ENCODE measurements at places on chromosomes 5 and 9. TPM values are rescaled to one million over a fixed set of nuclear protein-coding genes. Genes with fewer than 3 reads are reported as not detected.

- H3K27me3 ChIP-seq = no peaks in the 10 kb centered on the region
- H3K4me3 ChIP-seq = peak overlapping the region; percentile 36
- DNase-seq = peak; percentile 63
- peaks cover 38% of the 10 kb centered on the region for H3K4me1 ChIP-seq
- peak overlapping the region; percentile 83 for H3K27ac ChIP-seq
- H3K36me3 ChIP-seq = no peaks in the 10 kb centered on the region
These were observed 141.1 kb upstream of the SLC12A2 start for GRCh38 chr5:127942246-127943060.

- no peak overlapping the region for H3K4me3 ChIP-seq
- peak overlapping the region; percentile 95 for H3K27ac ChIP-seq
- H3K4me1 ChIP-seq = peaks cover 25% of the 10 kb centered on the region
- H3K36me3 ChIP-seq = peaks cover 16% of the 10 kb centered on the region
- H3K27me3 ChIP-seq = no peaks in the 10 kb centered on the region
These were observed 13.5 kb downstream of the PCDH1 start for GRCh38 chr5:141864371-141865370.

- no peak for DNase-seq
- H3K4me3 ChIP-seq = no peak overlapping the region
- H3K27ac ChIP-seq = no peak overlapping the region
- no peaks in the 10 kb centered on the region for H3K36me3 ChIP-seq
These were observed 104.0 kb upstream of the SARDH start for GRCh38 chr9:133842174-133842573.

GRCh38 chr5:56405116-56405908 lies 172.2 kb upstream of the ANKRD55 start:
- H3K36me3 ChIP-seq = no peaks in the 10 kb centered on the region
- H3K4me1 ChIP-seq = peaks cover 7% of the 10 kb centered on the region
- no peak overlapping the region for H3K27ac ChIP-seq
- no peak overlapping the region for H3K4me3 ChIP-seq

Gene MVB12B
- 7.2 TPM for total RNA-seq

DNA sequence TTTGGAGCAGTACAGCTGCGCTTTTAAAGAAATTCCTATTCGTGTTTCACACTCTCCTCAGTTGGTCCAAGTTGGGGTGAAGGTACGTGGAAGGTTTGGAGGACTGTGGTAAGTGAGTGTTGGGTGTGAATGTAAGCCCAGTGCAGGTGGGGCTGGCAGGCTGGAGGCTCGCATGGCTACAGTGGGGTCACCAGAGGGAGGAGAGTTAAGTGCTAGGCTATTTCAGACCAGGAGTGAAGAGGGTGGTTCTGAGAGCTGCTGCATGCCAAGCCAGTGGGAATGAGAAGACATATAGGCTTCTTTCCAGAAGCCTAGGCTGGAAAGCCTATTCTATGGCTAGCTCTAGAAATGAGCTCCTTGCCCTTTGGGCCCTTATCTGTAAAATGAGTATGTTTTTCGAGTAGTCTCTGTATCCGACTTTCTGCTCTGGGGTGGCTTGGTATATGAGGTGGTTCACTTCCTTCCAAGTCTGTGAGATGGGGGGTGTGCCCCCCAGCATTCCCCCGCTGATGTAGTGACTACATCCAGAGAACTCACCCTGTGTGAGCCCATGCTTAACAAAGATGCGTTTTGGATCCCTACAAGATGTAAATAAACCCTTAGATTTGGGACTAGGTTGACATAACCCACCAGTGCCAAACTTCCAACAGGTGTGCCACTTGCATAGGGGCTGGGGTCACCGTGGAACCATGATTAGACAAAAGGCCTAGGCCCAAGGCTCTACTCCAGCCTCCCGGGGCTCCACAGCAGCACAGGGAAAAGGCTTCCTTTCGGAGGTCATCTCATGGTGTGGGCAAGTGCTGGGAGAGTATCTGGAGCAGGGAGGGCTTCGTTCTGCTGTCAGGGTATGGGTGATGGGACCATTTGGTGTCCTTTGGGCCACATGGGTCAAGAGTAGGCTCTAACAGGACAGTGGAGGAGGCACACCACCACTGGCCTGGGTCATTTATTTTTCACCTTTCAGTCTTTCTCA lies 2.6 kb downstream of the TCF7 start:
- no peak overlapping the region for H3K27ac ChIP-seq
- H3K36me3 ChIP-seq = no peaks in the 10 kb centered on the region
- DNase-seq = no peak
- peaks cover 2% of the 10 kb centered on the region for H3K4me1 ChIP-seq

Gene PCDHB9
- total RNA-seq = 0.73 TPM

Gene SMC5
- total RNA-seq = 15.1 TPM

- no peak overlapping the region for H3K27ac ChIP-seq
- peaks cover 39% of the 10 kb centered on the region for H3K4me1 ChIP-seq
- no peak overlapping the region for H3K4me3 ChIP-seq
- no peaks in the 10 kb centered on the region for H3K36me3 ChIP-seq
These were observed 10.0 kb downstream of the MEF2C start for GRCh38 chr5:88872971-88873370.

Gene RPL12
- total RNA-seq = 1,417 TPM

Gene SHLD3
- total RNA-seq = 1.4 TPM

Gene IL5
- not detected for total RNA-seq

Gene SPATA31D1
- not detected for total RNA-seq

DNA sequence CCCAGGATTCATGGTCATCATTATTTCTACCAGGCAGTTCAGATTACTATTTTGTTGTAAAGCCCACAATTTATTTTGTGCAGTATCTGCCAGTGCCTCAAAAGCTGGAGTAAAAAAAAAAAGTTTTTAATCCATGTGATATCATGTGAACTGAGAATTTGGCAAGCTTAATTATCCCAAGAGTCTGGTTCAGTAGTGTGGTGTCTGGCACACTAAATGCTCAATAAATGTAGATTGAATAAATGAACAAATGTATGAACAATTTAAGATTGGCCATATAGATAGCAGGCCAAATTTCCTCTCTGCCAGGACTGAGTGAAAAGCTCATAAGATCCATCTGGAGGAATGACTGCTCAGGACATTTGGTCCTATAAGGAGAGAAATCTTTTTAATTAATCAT lies 533.0 kb downstream of the TLE1 start:
- no peaks in the 10 kb centered on the region for H3K36me3 ChIP-seq
- no peak overlapping the region for H3K27ac ChIP-seq
- H3K4me1 ChIP-seq = no peaks in the 10 kb centered on the region
- DNase-seq = no peak
- no peaks in the 10 kb centered on the region for H3K27me3 ChIP-seq

- H3K4me1 ChIP-seq = no peaks in the 10 kb centered on the region
- no peak overlapping the region for H3K27ac ChIP-seq
- H3K4me3 ChIP-seq = no peak overlapping the region
- no peaks in the 10 kb centered on the region for H3K27me3 ChIP-seq
- H3K36me3 ChIP-seq = no peaks in the 10 kb centered on the region
- DNase-seq = no peak
These were observed 99.0 kb downstream of the CDH12 start for GRCh38 chr5:22754155-22754554.

- no peaks in the 10 kb centered on the region for H3K36me3 ChIP-seq
- no peak overlapping the region for H3K27ac ChIP-seq
- no peak overlapping the region for H3K4me3 ChIP-seq
- DNase-seq = no peak
- H3K27me3 ChIP-seq = 0 out of 2 replicates have a peak, but pooled peaks cover 13% of the 10 kb centered on the region
These were observed 356.6 kb upstream of the C9orf72 start for GRCh38 chr9:27929841-27930240.

GRCh38 chr9:94926431-94926800 lies 199.9 kb downstream of the AOPEP start:
- H3K27ac ChIP-seq = no peak overlapping the region
- H3K27me3 ChIP-seq = no peaks in the 10 kb centered on the region
- no peak overlapping the region for H3K4me3 ChIP-seq
- DNase-seq = no peak
- peaks cover 36% of the 10 kb centered on the region for H3K4me1 ChIP-seq
- H3K36me3 ChIP-seq = no peaks in the 10 kb centered on the region

GRCh38 chr9:37486616-37487548 lies 1.1 kb downstream of the POLR1E start:
- peak overlapping the region; percentile 90 for H3K4me3 ChIP-seq
- DNase-seq = peak; percentile 62
- peaks cover 24% of the 10 kb centered on the region for H3K4me1 ChIP-seq
- peak overlapping the region; percentile 8 for H3K27ac ChIP-seq
- H3K27me3 ChIP-seq = no peaks in the 10 kb centered on the region
- H3K36me3 ChIP-seq = peaks cover 17% of the 10 kb centered on the region

Gene PCDHGC4
- total RNA-seq = 1.5 TPM

DNA sequence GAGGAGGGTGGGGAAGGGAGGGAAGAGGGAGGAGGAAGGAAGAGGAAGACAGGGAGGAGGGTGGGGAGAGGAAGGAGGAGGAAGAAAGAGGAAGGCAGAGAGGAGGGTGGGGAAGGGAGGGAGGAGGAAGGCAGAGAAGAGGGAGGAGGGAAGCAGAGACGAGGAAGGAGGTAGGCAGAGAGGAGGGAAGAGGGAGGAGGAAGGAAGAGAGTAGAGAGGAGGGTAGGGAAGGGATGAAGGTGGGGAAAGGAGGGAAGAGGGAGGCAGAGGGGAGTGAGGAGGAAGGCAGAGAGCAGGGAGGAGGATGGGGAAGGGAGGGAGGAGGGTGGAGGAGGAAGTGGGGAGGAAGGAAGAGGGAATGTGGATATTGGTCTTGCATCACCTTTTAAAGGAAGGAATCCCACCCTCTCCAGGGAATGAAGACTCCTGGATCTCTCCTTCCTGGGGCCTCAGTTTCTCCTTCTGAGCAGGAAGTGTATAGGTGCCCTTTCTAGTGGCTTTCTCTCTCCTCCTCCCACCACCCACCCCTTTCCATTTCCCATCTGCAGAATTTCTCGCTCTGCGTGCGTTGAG lies 188.9 kb upstream of the ZNF618 start:
- H3K27ac ChIP-seq = no peak overlapping the region
- H3K36me3 ChIP-seq = no peaks in the 10 kb centered on the region
- no peak overlapping the region for H3K4me3 ChIP-seq
- no peak for DNase-seq

DNA sequence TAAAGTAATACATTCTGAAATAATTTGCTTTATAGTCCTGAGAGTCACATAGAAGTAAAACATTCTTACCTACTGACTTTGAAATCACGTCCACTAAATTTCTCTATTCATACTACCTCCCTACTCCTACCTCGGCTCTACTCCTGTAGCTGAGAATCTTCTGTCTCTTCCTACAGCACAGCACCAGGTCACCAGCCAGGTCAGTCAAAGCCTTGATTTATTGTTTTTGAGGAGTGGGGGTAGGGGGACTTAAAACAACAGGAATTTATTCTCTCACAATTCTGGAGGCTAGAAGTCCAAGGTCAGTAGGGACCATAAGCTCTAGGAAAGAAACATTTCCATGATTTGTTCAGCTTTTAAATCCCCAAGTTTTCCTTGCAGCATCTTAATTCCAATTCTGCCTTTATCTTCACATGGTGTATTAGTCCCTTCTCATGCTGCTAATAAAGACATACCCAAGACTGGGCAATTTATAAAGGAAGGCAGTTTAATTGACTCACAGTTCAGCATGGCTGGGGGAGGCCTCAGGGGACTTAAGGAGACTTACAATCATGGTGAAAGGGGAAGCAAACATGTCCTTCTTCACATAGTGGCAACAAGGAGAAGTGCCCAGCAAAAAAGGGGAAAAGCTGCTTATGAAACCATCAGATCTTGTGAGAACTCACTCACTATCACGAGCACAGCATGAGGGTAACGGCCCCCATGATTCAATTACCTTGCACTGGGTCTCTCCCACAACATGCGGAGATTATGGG lies 49.6 kb upstream of the CCNG1 start:
- H3K36me3 ChIP-seq = no peaks in the 10 kb centered on the region
- no peak overlapping the region for H3K4me3 ChIP-seq
- no peaks in the 10 kb centered on the region for H3K27me3 ChIP-seq
- no peak for DNase-seq
- H3K4me1 ChIP-seq = no peaks in the 10 kb centered on the region
- H3K27ac ChIP-seq = no peak overlapping the region

DNA sequence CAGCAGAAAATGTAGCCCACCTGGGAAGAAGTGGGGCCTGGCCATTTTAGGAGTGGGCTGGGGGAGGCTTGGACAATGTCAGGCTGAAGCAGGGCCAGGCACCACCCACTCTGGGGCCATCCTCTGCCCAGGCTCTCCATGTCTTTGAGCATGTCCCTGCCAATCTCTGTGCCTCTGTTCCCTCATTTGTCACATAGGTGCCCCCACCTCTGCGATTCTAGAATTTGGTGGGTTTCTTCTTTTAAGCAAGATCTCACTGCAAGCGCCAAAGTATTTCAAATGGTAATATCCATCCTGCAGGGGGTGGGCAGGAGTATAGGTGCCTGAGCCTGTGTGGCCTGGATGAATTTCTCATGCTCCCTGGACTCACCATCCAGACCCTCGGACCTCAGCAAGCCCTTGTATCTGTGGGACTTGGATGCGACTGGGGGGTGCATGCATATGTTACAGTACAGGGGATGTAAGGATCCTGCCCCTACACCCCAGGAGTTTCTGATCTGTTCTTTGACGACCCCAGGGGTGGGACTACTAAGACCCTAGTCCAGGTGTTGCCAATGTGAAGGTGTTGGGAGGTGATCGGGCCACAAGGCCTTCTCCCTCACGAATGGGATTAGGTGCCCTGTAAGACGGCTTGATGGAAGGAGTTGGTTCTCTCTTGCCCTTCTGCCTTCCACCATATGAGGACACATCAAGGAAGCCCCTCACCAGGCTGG lies 4.3 kb downstream of the CD74 start:
- no peaks in the 10 kb centered on the region for H3K4me1 ChIP-seq
- no peak for DNase-seq
- no peaks in the 10 kb centered on the region for H3K27me3 ChIP-seq
- H3K27ac ChIP-seq = no peak overlapping the region
- no peak overlapping the region for H3K4me3 ChIP-seq

Gene EGFLAM
- total RNA-seq = not detected

Gene CDH6
- 1.8 TPM for total RNA-seq

- no peak for DNase-seq
- no peaks in the 10 kb centered on the region for H3K4me1 ChIP-seq
- H3K4me3 ChIP-seq = no peak overlapping the region
- no peaks in the 10 kb centered on the region for H3K27me3 ChIP-seq
- no peaks in the 10 kb centered on the region for H3K36me3 ChIP-seq
- no peak overlapping the region for H3K27ac ChIP-seq
These were observed 74.5 kb upstream of the APC start for GRCh38 chr5:112663146-112663545.

Gene EMB
- 5.4 TPM for total RNA-seq

Gene CKS2
- total RNA-seq = 146 TPM

DNA sequence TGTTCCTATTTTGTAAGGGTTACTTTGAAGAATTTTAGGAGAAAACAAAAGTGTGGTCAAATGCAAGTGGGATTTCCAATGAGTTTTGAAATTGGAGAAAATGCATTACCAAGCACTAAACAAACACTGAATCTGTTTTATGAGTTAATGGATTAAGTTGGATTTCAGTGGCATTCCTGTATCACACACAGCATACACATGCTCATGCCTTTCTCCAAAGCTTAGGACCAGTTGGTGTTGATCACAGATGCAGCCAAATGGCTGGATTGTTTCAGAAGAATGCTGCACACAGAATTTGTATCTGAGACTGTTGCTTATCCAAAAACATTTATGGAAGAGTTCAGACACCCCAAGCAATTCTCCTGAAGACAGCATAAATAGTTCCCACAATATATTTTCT lies 611.1 kb downstream of the ACTL7B start:
- no peak overlapping the region for H3K4me3 ChIP-seq
- no peaks in the 10 kb centered on the region for H3K4me1 ChIP-seq
- DNase-seq = no peak
